ENCODE measurements at places on chromosomes 2 and 18.

DNA sequence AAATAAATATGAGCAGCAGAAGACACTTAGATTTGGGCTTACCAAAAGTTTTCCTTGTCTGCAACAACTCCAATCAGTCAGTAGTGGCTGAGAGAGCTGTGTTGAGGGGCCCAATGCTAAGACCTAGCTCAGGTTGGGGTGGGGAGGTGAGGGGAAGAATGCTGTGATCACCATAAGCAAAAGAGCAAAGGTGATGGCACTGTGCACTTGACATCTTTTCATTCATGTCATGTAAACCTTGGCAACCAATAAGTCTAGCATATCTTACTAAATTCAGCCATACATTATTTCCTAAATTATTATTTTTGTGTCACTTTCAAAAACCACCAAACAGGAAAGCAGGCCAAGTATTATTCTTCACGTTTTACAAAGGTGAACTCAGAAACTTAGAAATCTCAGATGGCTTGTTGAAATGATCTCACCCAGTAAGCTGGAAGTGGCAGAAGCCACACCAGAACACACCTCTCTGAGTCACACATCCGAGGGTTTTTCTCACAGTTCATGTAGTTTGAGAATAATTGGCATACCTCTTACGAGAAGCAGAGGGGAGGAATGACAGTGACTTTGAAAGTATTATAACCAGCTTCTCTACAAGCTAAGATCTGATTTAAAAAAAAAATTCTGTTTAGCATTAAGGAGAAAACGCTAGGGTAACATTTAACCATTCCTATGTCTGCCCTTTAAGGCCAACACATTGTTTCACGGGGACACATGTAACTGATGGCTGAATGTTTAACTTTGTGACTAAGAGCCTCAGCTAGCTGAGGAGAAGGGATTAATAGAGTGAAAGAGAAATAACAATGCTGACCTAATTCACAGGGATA lies 43.3 kb upstream of the SETBP1 start:
- DNase-seq, result no peak

GRCh38 chr2:26530696-26531095 lies 52.8 kb upstream of the OTOF start:
- no peak for DNase-seq

- no peak for DNase-seq
Measured at GRCh38 chr2:44290261-44290660, 15.0 kb downstream of the SLC3A1 start.

DNA sequence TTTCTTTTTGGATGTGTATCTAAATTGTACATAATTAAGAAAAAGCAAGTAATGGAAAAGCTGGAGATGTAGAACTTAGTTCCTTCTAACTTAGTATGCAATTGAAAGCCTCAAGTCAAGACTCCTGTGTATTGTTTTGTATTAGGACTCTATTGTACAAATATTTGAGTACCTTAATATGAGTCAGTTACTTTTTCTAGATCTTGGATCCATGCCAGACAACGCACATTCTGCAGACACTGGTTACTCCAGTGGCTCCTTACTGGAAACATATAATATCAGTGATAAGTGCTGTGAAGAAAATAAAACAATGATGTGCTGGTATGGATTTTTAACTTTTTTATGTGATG lies 1.5 kb downstream of the SLC39A10 start:
- DNase-seq, result no peak

DNA sequence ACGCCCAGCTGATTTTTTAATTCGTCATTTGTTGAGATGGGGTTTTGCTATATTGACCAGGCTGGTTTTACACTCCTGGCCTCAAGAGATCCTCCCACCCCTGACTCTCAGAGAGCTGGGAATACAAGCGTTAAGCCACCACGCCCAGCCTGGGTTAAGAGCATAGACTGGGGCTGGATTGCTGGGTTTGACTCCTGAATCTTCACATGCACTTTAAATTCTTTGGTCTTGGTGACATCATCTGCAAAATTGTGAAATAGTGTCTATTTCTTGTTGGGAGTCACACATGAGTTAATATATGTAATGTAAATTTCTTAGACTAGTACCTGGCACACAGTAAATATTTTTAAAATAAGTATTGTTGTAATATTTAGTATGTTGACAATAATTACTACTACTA lies 257.4 kb downstream of the DOK6 start:
- no peak for DNase-seq

DNA sequence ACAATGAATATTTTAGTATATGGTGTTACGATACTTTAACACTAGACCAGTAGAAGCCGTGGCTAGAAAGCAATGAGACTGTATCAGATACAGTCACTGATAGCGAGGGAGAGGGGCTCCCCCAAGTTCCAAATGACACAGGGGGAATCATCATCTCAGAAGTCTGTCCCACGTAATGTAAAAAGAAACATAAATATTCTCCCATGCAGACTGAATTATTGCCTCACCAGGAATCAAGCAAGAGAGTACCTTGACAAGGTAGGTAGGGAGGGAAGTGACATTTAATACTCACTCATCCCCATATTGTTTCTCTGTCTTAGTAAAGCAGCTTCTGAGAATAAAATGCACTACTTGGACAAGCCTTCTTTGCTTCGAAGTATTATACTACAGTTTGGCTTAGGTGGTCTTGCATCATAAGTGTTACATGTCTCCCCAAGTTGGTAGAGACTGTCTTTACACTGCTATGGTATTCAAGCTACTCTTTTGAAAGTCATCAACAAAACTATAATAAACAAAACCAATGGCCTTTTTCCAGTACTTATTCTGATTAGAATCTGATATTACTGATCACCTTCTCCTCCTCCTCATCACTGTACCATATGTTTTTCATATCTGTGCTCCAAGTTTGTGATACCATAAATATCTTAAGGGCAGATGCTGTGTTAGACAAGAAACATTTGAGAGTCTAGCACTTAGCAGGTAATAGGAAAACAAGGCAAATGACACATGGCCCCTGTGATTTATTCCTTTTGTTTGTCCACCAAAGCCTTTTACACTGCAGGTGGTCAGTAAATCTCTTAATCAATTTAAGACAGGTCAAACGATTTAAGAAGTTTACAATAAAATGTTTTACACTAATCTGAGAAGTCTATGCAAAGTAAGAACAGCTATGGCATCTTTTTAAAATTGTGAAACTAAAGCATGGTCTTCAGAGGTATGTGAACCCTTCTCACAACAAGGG lies 2.7 kb downstream of the LAPTM4A start:
- DNase-seq, result no peak

GRCh38 chr2:46984642-46985476 lies 69.3 kb upstream of the MCFD2 start:
- DNase-seq, result peak; percentile 21

DNA sequence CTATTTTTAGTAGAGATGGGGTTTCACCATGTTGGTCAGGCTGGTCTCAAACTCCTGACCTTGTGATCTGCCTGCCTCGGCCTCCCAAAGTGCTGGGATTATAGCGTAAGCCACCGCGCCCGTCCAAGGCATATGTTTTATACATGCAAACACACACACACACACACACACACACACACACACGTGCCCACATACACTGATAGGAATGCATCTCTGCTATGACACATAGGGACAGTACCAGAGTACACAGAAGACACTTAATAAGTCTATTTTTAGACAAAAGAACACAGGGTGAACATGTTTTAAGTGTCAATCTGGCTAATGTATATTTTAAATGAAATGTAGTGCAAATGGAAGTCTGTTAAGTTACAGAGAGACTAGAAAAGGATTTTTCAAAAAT lies 10.7 kb upstream of the RNF103 start:
- DNase-seq, result no peak

DNA sequence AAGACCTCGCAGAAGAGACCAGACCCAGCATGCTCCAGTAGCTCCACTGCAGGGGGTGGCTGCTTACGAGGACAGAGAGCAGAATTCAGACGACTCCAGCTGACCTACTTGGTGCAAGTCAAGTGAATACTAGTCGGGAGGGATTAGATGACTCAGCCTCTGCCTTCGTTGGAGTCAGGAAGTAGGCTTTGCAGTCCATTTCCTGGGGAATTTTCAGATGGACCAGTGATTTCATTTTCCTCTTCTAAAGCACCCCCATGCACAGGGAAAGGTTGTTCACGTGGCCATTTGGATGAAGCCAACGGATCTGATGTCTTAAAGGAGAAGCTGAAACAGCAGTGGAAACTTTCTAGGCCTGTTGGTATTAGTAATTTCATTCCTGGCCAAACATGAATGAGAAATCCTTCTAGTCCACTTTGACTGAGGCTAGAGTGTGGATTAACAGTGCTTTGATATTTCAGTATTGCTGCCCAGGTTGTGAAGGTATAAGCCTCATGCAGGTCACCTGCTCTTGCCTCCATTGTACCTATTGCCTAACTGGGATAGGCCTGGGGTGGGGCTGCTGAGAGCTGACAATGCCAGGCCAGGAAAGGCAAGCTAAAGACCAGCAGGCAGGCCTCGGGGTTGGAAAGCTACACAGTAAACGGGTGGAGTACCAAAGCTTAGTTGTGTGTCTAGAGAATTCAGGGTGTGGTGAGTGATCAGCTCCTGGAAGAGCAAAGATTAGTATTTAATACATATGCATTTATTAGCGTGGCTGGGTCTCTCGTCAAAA lies 117.6 kb upstream of the FOSL2 start:
- DNase-seq, result no peak

DNA sequence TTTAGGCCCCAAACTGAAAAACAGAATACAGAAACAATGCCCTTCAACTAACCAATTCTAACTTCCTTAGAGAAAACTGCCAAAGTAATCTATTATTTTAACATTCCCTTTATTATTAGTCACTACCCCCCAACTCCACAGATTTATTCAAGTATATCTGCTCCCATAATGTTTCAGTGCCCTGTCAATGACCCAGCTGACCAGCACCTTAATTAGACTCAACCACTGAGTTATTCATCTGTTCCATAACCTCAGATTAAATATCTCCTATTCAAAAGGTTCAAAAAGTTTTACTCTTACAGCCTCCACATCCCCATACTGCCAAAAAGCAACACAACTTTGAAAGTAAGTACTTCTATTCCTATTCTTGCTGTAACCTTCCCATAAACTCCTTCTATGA lies 202.4 kb downstream of the EXOC6B start:
- DNase-seq, result no peak

- no peak for DNase-seq
Measured at GRCh38 chr2:142325870-142326269, 195.1 kb upstream of the LRP1B start.

DNA sequence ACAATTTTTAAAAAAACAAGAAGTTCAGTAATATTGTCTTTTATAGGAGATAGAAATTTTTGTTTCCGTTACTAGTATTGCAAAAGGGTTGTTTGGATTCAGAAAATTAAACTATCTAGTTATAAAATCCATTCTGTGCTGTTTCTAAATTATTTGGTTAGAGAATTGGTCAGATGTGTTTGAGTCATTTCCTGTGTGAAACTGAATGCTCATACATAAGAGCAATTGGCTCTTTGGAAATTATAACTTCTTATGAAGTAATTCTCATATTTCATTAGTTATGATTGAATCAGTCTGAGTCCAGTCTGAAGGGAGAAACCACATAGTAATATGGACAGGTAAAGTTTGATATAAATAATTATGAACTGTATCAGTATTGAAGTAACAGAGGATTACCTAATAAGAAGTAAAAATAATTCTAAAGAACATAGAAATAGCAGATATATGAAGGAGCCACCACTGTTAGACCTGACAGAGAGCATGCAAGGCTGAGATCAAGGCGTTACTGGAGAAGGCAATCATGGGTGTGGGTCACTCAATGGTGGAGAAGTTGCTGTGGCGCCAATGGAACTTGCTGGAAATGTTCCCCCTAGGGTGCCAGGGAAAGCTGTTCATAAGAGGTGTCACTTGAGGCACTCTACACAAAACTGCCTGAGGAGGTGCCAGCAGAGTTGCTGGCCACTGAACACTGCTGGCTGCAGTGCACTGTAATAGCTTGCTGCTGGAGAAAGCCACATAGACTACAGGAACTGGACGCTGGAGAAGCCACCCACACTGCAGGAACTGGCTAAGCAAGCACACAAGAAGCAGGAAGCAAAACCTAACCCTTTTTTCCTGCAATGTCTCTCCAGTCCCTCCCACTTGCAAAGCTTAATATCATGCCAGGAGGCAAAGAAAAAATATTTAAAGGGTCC lies 18.0 kb upstream of the FAP start:
- no peak for DNase-seq

GRCh38 chr2:240131296-240131695 lies 4.8 kb downstream of the COPS9 start:
- DNase-seq, result no peak

DNA sequence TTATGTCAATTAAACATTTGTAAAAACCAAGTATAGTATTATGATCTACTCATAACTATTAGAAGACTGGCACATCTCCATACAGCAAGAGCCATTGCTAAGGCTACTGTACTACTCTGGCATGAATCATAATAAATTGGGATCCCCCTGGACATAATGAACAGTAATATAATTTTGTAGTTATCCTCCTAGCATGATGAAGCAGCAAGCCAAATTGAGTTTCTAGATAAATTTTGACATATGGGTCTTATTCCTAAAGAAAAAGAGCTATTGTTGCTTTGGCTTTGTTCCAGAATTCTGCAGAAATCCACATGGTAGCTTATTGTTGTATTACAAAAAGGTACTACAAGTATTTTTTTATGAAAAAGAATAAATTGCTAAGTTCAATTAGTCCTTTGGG lies 204.3 kb downstream of the CAMKMT start:
- DNase-seq, result no peak

DNA sequence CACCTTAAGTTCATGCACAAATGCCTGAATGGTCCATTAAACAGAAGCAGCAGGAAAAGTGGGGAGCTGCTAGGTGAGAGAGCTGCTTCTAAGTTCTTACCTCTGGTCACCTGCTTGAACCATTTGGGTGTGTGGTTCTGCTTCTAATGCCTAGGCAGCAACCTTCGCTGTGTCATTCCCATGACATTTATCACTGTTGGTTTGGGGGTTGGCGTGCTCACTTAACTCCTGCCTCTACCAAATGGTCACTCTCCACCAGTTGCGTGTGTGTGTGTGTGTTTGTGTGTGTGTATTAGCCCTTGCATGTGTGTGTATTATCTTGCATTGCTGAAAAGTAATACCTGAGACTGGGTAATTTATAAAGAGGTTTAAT lies 56.2 kb downstream of the NCAPH start:
- DNase-seq, result no peak

- DNase-seq, result no peak
Measured at GRCh38 chr18:54750350-54750749, 77.9 kb upstream of the RAB27B start.

DNA sequence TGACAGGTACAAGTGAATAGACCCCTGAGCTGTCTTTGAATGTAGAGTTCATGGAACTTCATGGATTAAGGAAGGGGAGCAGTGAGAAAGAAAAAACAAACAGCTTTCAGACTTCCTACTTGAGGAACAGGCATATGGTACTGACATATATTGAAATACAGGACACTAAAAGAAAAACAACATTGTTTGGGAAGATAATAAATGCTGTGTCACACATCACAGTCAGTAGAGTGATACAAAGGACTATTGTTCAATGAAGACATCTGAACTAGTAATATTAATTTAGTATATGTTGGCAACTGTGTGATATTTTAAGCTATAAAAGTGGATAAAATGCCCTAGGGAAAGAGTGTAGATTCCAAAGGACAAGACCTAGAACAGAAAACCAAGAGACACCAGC lies 3.3 kb downstream of the DSC2 start:
- no peak for DNase-seq

GRCh38 chr18:10771053-10771709 lies 245.4 kb downstream of the NAPG start:
- DNase-seq, result no peak

GRCh38 chr2:120338015-120338414 lies 7.9 kb upstream of the INHBB start:
- no peak for DNase-seq

- no peak for DNase-seq
Measured at GRCh38 chr2:97870396-97870843, 125.3 kb downstream of the TMEM131 start.

GRCh38 chr18:59905686-59906091 lies 5.9 kb downstream of the PMAIP1 start:
- DNase-seq, result no peak

Data from stimulated activated CD4-positive, alpha-beta T cell treated with anti-CD3 and anti-CD28 coated beads, TNF-alpha, amount 100 ng/mL, for 1 hour (primary cell).